NCI-H1105 (cell line): ENCODE measurements at places on chromosomes 2 and 18.

DNA sequence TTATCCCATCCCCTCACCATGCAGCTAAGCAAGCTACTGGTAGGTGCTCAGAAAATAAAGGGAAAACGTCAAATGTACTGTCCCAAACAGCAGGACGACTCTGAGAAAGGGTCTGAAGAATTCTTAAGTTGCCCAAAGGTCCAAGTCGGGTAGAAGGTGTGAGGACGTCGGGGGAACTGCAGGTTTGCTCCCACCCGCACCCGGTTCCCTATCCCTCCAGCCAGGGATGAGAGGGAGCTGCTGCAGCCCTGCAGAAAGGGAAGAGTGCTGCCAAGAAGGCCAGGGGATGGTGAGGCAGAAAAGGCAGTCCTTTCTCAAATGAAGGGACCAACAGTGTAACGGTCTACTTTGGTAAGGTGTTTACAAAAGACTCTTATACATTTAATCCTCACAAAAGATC lies 6.9 kb upstream of the UCN start:
- no peak for DNase-seq

DNA sequence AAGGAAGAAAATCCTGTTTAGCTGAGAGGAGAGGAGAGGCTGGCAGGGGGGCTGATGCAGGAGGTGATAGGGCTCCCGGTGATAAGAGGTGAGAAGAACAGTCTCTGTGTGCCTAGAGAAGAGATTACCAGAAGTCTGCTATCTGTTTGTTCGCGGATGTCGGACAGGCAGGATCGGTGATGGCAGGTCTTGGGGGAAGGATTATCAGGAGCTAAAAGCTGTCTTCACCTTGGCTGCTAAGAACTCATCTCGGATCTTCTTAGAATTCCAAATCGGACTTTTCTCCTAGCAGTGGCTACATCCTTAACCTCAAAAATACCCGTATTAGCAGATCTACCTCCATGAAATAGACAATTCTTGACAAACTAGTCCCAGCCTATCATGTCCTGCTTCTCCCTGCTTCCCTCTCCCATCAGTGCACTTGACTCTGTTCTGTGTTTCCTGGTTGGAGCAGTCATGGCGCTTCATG lies 282.1 kb upstream of the TRIB2 start:
- DNase-seq = no peak

GRCh38 chr18:13491138-13491537 lies 235.2 kb downstream of the FAM210A start:
- no peak for DNase-seq

DNA sequence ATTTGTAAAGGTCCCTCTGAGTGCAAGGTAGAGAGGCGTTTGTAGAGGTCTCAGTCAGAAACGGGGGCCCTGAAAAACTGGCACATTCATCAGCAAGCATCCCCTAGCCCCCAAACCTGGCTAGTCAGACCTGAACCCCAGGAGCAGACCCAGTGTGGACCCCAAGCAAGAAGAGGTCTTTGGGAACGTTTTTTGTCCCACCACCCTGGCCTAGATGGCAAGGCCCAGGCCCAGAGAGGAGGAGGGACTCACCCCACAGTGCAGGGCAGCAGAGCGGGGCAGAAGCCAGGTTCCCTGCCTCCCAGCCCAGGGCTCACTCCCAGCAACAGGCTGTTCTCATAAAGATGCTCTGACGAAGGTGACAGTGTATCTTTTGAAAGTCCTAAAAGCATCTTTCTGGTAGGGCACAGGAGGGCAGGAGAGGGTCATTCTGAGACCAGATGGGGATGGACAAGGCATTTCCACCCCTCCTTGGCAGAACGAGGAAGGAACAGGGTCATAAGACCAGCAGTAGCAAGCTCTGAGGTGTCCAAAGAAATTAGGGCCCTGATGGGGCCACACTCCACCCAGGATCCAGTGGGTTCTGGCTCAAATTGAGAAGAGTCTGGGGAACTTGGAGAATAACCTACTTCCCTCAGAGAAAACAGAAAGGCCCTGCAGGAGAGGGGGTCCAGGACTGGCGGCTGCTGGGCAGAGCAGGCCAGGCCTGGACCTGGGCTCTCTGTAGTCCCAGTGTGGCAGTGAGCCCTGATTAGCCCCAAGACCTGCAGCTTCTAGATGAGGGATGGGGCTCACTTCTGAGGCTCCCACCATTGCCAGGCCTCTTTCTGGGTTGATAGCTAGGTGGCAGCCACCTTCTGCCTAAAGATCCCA lies 18.2 kb downstream of the ADRA2B start:
- no peak for DNase-seq

GRCh38 chr2:152615177-152615576 lies 102.1 kb downstream of the PRPF40A start:
- no peak for DNase-seq
